ENCODE measurements at places on chromosomes 3 and 15. TPM values are rescaled to one million over a fixed set of nuclear protein-coding genes. Genes with fewer than 3 reads are reported as not detected.

APBA2 gene
- 8.1 TPM for total RNA-seq

ATP8B4 gene
- total RNA-seq: 10.5 TPM

AGTR1 gene
- total RNA-seq: 2.2 TPM

CNOT10 gene
- 23.7 TPM for total RNA-seq

GOLGA8M gene
- total RNA-seq: 0.10 TPM

RHCG gene
- total RNA-seq: 70.4 TPM

ACTRT3 gene
- 1.7 TPM for total RNA-seq

PLXNB1 gene
- total RNA-seq: 48.2 TPM

ADAMTS17 gene
- total RNA-seq: 12.4 TPM

OXTR gene
- total RNA-seq: 0.62 TPM

RNF168 gene
- 18.8 TPM for total RNA-seq

TMEM212 gene
- total RNA-seq: not detected

DUOXA2 gene
- total RNA-seq: 1.2 TPM

ST6GAL1 gene
- total RNA-seq: 34.3 TPM

GOLGA6A gene
- not detected for total RNA-seq

CCRL2 gene
- 3.7 TPM for total RNA-seq

TMEM207 gene
- not detected for total RNA-seq

TERB2 gene
- total RNA-seq: not detected

LMAN1L gene
- total RNA-seq: not detected

CCDC80 gene
- 79.3 TPM for total RNA-seq

ZNF620 gene
- total RNA-seq: 3.0 TPM

FEZF2 gene
- not detected for total RNA-seq

PPARG gene
- 8.2 TPM for total RNA-seq

SPINK8 gene
- total RNA-seq: not detected

PLCL2 gene
- total RNA-seq: 94.1 TPM

RAB11A gene
- 136 TPM for total RNA-seq

MOBP gene
- not detected for total RNA-seq

PARP3 gene
- 4.5 TPM for total RNA-seq

PROS1 gene
- 43.9 TPM for total RNA-seq

CCDC9B gene
- 25.4 TPM for total RNA-seq

ENTPD3 gene
- total RNA-seq: 3.0 TPM

DAZL gene
- not detected for total RNA-seq

PAQR9 gene
- not detected for total RNA-seq

CLDN18 gene
- 0.62 TPM for total RNA-seq

PFN2 gene
- total RNA-seq: 239 TPM

CD96 gene
- total RNA-seq: 0.10 TPM

FETUB gene
- total RNA-seq: not detected

SLC28A2 gene
- 0.10 TPM for total RNA-seq

CHAC1 gene
- 5.3 TPM for total RNA-seq

CILP gene
- total RNA-seq: 70.9 TPM

GOLGA6L9 gene
- 8.4 TPM for total RNA-seq

XYLB gene
- total RNA-seq: 3.6 TPM

GPR160 gene
- 1.3 TPM for total RNA-seq

PLSCR2 gene
- total RNA-seq: not detected

FRG2C gene
- total RNA-seq: not detected

CCR5 gene
- total RNA-seq: 0.41 TPM

C3orf20 gene
- total RNA-seq: not detected

ONECUT1 gene
- not detected for total RNA-seq

LMLN gene
- total RNA-seq: 9.2 TPM

Measured in tongue (tissue), 3 donors.